Umbilical cord (tissue), 2 donors: ENCODE measurements at places on chromosomes 5 and 9. TPM values are rescaled to one million over a fixed set of nuclear protein-coding genes. Genes with fewer than 3 reads are reported as not detected.
A peak's percentile ranks its signal among the peaks of the same experiment; 100 is the strongest.

The CD14 gene
- 66.7 TPM for total RNA-seq

The TSLP gene
- 7.0 TPM for total RNA-seq

The SH2D3C gene
- total RNA-seq = 4.6 TPM

The RFX3 gene
- total RNA-seq = 11.3 TPM

The IL4 gene
- total RNA-seq = not detected

The EIF4EBP3 gene
- not detected for total RNA-seq

The PLAC8L1 gene
- total RNA-seq = not detected

The KLF4 gene
- total RNA-seq = 59.0 TPM

GRCh38 chr5:69276422-69277174 is 41.9 kb downstream of the CDK7 start:
- no peak for DNase-seq

DNA sequence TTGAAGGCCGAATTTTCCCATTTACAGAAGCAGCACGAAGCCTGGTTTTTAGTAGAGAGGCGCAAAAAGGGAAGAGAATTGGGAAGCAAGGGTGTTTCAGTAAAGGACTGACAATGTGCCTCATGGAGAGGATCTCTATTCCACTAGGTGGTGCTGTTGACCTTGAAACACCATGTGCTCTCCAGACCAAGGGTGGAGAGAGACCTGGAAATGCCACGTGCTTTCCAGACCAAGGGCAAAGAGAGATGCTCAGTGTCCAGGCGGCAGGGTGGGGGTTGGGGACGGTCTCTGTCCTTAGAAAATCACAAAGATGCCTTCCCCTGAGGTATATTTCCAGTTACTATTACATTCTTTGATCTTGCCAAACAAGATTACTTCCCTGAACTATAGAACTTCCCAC is 425.3 kb downstream of the CSNK1G3 start:
- DNase-seq = no peak

- DNase-seq = no peak
Observed at GRCh38 chr9:20504930-20505329, 117.4 kb downstream of the MLLT3 start.

GRCh38 chr5:142445266-142445665 is 120.4 kb upstream of the SPRY4 start:
- no peak for DNase-seq

DNA sequence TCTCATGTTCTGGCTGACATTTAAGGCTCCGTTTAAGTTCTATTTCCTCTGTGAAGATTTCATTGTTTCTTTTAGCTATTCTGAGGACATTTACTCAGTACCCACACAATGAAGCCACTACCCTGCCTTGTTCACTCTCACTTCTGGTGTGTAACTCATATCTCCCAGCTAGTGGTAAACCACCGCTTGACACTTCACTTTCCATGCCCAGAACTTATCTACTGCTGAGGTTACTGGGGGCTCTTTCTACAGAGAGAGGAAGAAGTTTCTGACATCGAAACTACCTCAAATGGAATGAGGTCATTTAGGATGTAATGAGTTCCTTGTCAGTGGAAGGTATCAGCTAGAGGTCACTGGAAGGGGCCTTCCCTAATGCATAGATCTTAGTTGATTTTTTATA is 501.5 kb downstream of the DMAC1 start:
- DNase-seq = no peak

DNA sequence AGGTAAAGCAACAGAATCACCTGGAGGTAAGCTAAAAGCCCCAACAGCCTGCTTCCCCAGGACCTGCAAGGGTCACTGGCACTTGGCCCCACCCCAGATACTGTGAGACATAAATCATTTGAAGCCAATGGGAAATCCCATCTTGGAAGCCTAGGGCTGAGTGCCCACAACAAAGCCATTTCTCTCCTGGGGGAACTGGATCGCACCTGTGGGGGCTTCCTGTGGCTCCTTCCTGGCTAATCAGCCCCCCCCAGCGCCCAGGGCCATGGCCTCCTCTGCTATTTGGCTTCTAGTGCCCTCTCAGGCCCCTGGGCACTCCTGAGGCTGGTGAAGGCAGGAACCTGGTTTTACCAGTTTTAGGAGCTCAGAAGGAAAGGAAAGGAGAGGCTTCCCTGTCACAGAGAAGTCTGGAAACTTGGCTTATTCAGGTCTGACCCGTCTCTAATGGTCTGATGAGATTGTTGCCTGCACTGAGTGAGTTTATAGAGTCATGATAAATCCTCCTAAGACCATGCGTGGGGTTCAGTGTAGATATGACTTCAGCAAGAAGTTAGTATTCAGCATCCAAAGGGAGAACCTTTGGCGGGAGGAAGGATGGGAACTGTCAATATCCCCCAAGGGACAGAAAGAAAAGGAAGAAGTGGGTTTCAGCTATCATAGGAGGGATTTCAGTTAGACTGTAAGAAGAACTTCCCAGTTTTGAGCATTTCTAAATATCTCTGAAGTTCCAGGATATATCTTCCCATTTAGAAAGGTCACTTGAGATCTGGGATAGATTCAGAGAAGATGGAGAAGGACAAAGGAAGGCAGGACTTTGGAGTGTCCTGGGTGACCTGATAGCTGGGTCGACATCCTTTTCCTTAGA is 1.2 kb downstream of the KCNMB1 start:
- DNase-seq = no peak

- peak; percentile 66 for DNase-seq
Observed at GRCh38 chr9:88528080-88528790, 6.7 kb upstream of the NXNL2 start.

- no peak for DNase-seq
Observed at GRCh38 chr5:176788091-176788490, 22.3 kb upstream of the UNC5A start.

DNA sequence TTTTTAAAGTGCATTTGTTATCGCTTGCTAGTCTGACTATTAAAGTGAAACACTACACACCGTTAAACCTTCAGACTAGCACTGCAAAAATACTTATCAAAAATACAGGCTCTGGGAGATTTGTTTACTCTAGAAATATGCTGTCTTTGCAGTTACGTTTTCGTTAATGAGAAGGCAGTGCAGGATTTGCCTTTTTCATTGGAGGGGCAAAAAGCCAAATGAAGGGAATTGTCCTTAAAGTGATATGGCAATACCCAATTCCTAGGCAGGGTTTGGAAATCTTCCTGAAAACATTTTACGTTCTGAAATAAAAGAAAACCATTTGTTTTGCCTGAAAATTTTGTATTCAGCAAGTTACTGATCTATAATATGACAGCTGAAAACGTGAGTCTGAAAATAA is 1800.2 kb downstream of the MAT2B start:
- no peak for DNase-seq

- DNase-seq = no peak
Observed at GRCh38 chr5:34913072-34913471, 2.2 kb downstream of the RAD1 start.

DNA sequence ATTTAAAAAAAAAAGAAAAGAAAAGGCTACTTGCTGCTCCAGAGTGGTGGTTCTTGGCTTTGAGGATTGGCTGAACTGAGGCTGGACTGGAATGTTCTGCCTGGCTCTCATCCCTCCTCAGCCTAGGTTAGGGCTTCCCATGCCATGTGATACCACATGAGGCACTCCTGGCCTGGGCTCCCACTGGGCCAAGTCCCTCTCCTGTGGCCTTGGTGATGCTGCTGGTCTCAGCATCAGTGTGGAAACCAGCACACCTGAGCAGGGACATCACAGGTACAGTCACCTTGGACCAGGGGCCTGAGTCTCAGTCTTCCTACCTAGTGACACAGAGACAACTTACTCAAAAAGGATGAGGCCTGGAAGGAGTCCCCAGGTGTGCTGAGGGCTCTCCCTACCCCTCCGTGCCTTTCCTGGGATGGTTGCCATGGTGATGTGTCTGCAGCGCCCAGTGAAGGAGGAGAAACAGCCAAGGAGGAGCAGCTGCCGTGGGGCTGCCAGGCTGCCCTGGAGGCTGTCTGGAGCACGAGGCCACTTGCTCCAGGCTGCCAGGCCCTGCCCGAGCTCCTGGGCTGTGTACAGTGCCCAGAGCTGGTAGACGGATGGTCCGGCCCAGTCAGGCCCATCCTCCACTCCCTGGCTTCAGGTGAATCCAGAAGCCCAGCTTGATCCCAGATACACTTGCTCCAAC is 71.0 kb downstream of the WNK2 start:
- no peak for DNase-seq

DNA sequence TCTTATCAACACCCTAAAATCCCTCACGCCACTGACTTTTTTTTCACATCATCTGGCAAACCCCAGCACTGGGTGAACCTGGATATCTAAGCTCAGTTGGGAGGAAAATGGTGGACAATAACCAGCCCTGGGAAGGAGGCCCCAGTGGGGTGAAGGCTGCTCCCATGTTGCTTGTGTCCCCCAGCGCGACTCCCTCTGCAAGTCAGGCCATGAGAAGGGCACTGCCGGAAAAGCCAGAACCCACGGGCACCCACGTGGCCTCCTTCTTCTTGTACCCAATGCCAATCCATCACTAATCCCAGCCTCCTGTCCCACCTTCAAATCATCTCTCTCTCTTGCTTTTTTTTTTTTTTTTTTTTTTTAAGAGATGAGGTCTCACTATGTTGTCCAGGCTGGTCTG is 11.4 kb downstream of the CORO2A start:
- no peak for DNase-seq

DNA sequence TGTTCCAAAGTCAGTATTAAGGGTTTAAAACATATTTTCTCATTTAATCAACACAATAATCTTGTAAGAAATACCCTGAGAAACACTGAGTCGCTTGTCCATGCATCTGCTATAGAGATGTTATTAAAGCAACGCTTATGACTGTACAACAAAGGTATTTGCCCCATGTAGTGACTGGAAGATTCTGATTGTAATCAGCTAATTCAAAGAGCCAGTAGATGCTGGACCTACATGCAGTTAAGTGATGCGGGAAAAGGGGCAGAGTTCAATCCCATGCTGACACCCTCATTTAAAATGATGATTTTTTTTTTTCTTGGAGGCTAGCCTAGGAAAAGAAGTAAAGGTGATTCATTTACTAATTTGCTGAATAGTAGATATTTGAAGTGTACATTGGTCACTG is 149.3 kb upstream of the MTAP start:
- no peak for DNase-seq

DNA sequence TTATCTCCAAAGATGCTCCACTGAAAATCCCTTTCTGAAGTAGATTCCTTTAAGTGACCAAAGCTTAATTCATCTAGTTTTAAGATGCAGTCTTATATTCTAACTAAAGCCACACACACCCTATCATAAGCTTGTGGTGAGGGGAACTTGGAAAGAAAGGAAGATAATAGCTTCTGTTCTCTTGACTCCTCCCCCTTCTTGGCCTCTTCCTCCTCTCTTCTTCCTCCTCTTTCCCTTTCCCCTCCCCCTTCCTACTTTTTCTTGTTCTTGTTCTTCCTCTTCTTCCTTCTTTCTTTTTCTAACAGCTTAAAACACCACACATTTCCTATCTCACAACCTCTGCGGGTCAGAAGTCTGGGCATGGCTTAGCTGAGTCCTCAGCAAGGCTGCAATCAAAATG is 23.5 kb downstream of the IL7R start:
- no peak for DNase-seq
